Cerebellum (tissue), 4 donors: ENCODE measurements at places on chromosomes 5 and 9. TPM values are rescaled to one million over a fixed set of nuclear protein-coding genes. Genes with fewer than 3 reads are reported as not detected.

ZNF462 gene
- 102 TPM for total RNA-seq

SCAI gene
- total RNA-seq: 42.6 TPM

SHC3 gene
- total RNA-seq: 28.3 TPM

ACOT12 gene
- total RNA-seq: 2.4 TPM

PCA3 gene
- total RNA-seq: 1.2 TPM

ZNG1A gene
- 37.8 TPM for total RNA-seq

MARCOL gene
- not detected for total RNA-seq

PSAT1 gene
- total RNA-seq: 42.8 TPM
